ENCODE measurements at places on chromosomes 13 and 19. TPM values are rescaled to one million over a fixed set of nuclear protein-coding genes. Genes with fewer than 3 reads are reported as not detected.

Gene LILRB4
- total RNA-seq = 17.7 TPM

Gene LGALS7B
- total RNA-seq = not detected

Gene PDE4C
- 3.9 TPM for total RNA-seq

Gene RYR1
- 0.34 TPM for total RNA-seq

Gene RNF17
- not detected for total RNA-seq

Gene BCAM
- total RNA-seq = 55.3 TPM

All from spleen (tissue), 13 donors.